T-helper 2 cell treated with Interferon-gamma antibody and Interleukin-4, amounts not matched to agents 5 μg/mL and 100 μg/mL, for 36 hours (primary cell): ENCODE measurements at places on chromosomes 16 and 17.

- H3K27me3 ChIP-seq: peaks cover 26% of the 10 kb centered on the region
- no peak for DNase-seq
- H3K27ac ChIP-seq: no peak overlapping the region
- H3K4me3 ChIP-seq: no peak overlapping the region
- no peaks in the 10 kb centered on the region for H3K36me3 ChIP-seq
Measured at GRCh38 chr17:63519972-63520882, 2.9 kb upstream of the KCNH6 start.

GRCh38 chr16:71792176-71792575, 16.5 kb downstream of the AP1G1 start:
- H3K4me3 ChIP-seq: no peak overlapping the region
- H3K27me3 ChIP-seq: no peaks in the 10 kb centered on the region
- peaks cover 32% of the 10 kb centered on the region for H3K36me3 ChIP-seq
- peak overlapping the region; percentile 59 for H3K27ac ChIP-seq
- peaks cover 37% of the 10 kb centered on the region for H3K4me1 ChIP-seq

GRCh38 chr16:48564544-48565444, 45.2 kb downstream of the N4BP1 start:
- peaks cover 42% of the 10 kb centered on the region for H3K4me1 ChIP-seq
- peaks cover 46% of the 10 kb centered on the region for H3K36me3 ChIP-seq
- H3K27me3 ChIP-seq: no peaks in the 10 kb centered on the region
- no peak overlapping the region for H3K4me3 ChIP-seq

- H3K27ac ChIP-seq: no peak overlapping the region
- no peak for DNase-seq
- H3K4me3 ChIP-seq: no peak overlapping the region
- no peaks in the 10 kb centered on the region for H3K36me3 ChIP-seq
Measured at GRCh38 chr17:67605256-67605912, 112.4 kb upstream of the NOL11 start.

- H3K4me1 ChIP-seq: peaks cover 6% of the 10 kb centered on the region
- H3K27ac ChIP-seq: no peak overlapping the region
- no peaks in the 10 kb centered on the region for H3K27me3 ChIP-seq
- DNase-seq: no peak
- H3K4me3 ChIP-seq: no peak overlapping the region
Measured at GRCh38 chr17:46063241-46063640, 64.2 kb downstream of the STH start.

- no peak overlapping the region for H3K27ac ChIP-seq
- DNase-seq: no peak
- H3K4me1 ChIP-seq: peaks cover 1% of the 10 kb centered on the region
- H3K36me3 ChIP-seq: no peaks in the 10 kb centered on the region
- H3K27me3 ChIP-seq: peaks cover 21% of the 10 kb centered on the region
- no peak overlapping the region for H3K4me3 ChIP-seq
Measured at GRCh38 chr17:38660097-38661025, 14.4 kb downstream of the EPOP start.

DNA sequence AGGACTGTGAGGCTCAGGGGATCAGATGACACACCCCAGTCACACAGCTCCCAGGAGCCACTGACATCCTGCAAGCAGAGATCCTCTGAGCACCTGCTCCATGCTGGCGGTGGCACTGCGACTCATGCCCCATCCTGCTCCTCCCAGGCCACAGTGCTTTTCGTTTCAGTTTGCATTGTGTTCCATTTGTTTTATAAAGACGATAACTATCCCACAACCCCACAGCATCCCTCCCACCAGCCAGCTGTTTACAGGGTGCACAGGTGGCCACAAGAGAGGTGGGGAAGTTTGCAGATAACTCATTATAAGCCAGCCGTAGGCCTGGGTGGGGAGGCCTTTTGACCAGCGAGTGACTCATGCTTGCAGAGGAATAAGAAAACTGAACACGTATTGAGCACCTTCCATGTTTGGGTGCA, 28.2 kb downstream of the BCO1 start:
- DNase-seq: peak; percentile 48
- H3K4me1 ChIP-seq: peaks cover 4% of the 10 kb centered on the region
- H3K4me3 ChIP-seq: peak overlapping the region; percentile 24
- no peaks in the 10 kb centered on the region for H3K36me3 ChIP-seq
- no peak overlapping the region for H3K27ac ChIP-seq
- H3K27me3 ChIP-seq: no peaks in the 10 kb centered on the region

GRCh38 chr16:90002759-90003158, 16.5 kb downstream of the DBNDD1 start:
- peaks cover 2% of the 10 kb centered on the region for H3K4me1 ChIP-seq
- no peak overlapping the region for H3K27ac ChIP-seq
- H3K36me3 ChIP-seq: peaks cover 2% of the 10 kb centered on the region

- peaks cover 41% of the 10 kb centered on the region for H3K27me3 ChIP-seq
- H3K36me3 ChIP-seq: no peaks in the 10 kb centered on the region
- peaks cover 18% of the 10 kb centered on the region for H3K4me1 ChIP-seq
- DNase-seq: peak; percentile 20
- H3K4me3 ChIP-seq: no peak overlapping the region
- H3K27ac ChIP-seq: no peak overlapping the region
Measured at GRCh38 chr16:73058221-73058615, 10.3 kb upstream of the ZFHX3 start.

GRCh38 chr17:74925242-74925641, 1.2 kb downstream of the OTOP2 start:
- H3K36me3 ChIP-seq: no peaks in the 10 kb centered on the region
- no peak overlapping the region for H3K27ac ChIP-seq
- peaks cover 64% of the 10 kb centered on the region for H3K27me3 ChIP-seq
- DNase-seq: no peak
- H3K4me3 ChIP-seq: no peak overlapping the region
- peaks cover 3% of the 10 kb centered on the region for H3K4me1 ChIP-seq

DNA sequence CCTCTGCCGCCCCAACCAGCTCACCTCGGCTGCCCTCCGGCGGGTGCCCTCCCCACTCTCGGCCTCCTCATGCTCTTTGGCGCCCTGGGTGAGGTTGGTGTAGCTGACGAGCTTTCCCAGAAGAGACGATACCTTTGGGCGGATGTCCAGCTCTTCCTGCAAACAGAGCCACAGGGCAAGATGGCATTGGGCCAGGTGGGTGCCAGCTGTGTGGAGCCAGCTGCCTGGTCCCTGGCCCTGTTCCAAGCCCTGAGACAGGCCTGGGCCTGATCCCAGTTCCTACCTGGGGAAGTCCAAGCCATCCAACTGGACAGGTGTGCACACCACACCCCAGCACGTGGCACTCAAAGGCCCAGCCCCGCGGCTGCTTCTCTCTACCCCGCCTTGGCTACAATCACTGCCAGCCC, 6.9 kb downstream of the SLC12A4 start:
- H3K27me3 ChIP-seq: no peaks in the 10 kb centered on the region
- peaks cover 4% of the 10 kb centered on the region for H3K4me1 ChIP-seq
- no peak overlapping the region for H3K4me3 ChIP-seq
- H3K27ac ChIP-seq: no peak overlapping the region
- peaks cover 22% of the 10 kb centered on the region for H3K36me3 ChIP-seq
- DNase-seq: no peak

DNA sequence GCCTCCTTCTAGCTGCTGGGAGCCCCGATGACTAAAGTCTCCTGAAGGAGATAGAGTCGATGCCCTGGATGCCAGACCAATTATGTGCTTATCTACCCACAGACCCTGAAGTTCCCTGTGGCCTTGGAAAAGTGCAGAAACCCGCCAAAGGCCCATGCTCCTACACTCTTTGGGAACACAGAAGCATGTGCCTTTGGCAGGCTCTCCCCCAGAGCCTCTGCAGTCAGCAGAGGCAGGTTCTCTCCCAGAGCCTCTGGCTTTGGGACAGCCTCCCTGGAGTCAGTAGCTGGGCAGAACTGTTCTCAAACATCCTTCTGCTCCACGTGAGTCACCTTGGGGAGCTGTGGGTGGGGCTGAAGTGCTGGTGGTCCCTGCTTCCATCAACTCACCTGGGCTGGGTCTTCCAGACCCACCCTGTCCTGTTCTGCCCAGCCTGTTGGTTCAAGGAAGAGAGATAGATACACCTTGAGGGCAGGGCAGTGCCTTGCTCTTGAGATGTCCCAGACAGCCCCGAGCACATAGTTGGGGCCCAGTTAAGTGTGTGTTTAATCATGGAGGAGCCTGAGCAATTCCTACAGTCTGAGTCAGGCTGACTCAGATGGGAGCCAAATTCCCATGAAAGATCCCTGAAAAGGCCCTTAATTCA, 3.2 kb upstream of the CDK5RAP3 start:
- peaks cover 18% of the 10 kb centered on the region for H3K4me1 ChIP-seq
- no peak overlapping the region for H3K27ac ChIP-seq
- no peaks in the 10 kb centered on the region for H3K36me3 ChIP-seq

GRCh38 chr17:6101706-6102105, 31.5 kb downstream of the WSCD1 start:
- no peaks in the 10 kb centered on the region for H3K4me1 ChIP-seq
- no peak overlapping the region for H3K4me3 ChIP-seq
- no peak overlapping the region for H3K27ac ChIP-seq

- peaks cover 62% of the 10 kb centered on the region for H3K36me3 ChIP-seq
- no peak overlapping the region for H3K27ac ChIP-seq
- H3K4me1 ChIP-seq: peaks cover 2% of the 10 kb centered on the region
- no peak overlapping the region for H3K4me3 ChIP-seq
- H3K27me3 ChIP-seq: no peaks in the 10 kb centered on the region
Measured at GRCh38 chr17:8234361-8235270, 13.2 kb downstream of the CTC1 start.

DNA sequence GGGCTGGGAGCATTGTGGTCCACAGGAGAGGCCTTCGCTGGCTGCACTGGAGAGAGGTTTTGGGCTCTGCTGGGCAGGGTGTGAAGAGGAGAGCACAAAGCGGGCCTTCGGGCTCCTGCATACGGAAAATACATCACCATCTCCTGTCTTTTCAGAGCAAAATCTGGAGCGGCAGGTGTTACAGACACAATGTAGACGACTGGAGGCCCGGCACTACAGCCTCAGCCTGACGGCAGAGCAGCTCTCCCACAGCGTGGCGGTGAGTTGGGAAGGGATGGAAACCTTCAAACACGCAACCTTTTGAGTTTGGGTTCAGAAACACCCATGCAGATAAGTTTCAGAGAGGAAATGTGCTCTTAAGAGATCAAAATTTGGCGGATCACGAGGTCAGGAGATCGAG, 17.9 kb downstream of the GINS2 start:
- peaks cover 61% of the 10 kb centered on the region for H3K36me3 ChIP-seq
- H3K4me3 ChIP-seq: no peak overlapping the region
- no peaks in the 10 kb centered on the region for H3K27me3 ChIP-seq
- H3K27ac ChIP-seq: no peak overlapping the region
- H3K4me1 ChIP-seq: peaks cover 11% of the 10 kb centered on the region
- no peak for DNase-seq

DNA sequence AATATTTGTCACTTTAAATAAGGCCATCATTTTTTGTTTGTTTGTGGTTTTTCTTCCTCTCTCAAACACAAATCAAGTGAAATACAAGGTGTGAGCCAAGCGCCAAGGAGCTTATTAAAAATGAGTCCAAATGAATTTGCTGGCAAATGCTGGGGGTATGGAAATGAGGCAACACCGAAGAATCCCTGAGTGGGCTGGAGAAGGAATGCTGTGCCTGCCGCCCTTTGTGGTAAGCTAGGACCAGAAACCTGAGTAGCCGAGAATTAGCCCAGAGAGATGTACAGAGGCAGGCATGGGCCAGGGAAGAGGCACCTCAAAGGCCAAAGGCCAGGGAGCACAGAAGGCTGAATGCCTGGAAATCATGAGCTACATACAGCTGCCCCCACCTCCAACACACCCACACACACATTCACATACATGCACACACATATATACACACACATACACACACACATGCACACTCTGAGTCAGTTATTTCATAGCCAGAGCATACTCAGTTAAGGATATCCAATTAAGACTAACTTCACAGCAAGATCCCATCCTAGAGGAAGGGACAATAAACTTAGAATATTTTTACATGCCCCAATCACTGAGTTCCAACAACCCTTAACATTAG, 266.1 kb upstream of the DYNLRB2 start:
- H3K36me3 ChIP-seq: no peaks in the 10 kb centered on the region
- H3K4me3 ChIP-seq: no peak overlapping the region
- H3K4me1 ChIP-seq: peaks cover 8% of the 10 kb centered on the region
- DNase-seq: no peak

- H3K4me3 ChIP-seq: no peak overlapping the region
- H3K27ac ChIP-seq: no peak overlapping the region
- peaks cover 4% of the 10 kb centered on the region for H3K4me1 ChIP-seq
- H3K36me3 ChIP-seq: no peaks in the 10 kb centered on the region
Measured at GRCh38 chr17:34820922-34821321, 140.3 kb downstream of the CCT6B start.
